Stimulated activated CD8-positive, alpha-beta memory T cell treated with anti-CD3 and anti-CD28 coated beads, Interleukin-4, amount 100 ng/mL, for 1 hour (primary cell): ENCODE measurements at places on chromosomes 2 and 18.

GRCh38 chr2:208025814-208026184 is 472 bp upstream of the PLEKHM3 start:
- DNase-seq: no peak

DNA sequence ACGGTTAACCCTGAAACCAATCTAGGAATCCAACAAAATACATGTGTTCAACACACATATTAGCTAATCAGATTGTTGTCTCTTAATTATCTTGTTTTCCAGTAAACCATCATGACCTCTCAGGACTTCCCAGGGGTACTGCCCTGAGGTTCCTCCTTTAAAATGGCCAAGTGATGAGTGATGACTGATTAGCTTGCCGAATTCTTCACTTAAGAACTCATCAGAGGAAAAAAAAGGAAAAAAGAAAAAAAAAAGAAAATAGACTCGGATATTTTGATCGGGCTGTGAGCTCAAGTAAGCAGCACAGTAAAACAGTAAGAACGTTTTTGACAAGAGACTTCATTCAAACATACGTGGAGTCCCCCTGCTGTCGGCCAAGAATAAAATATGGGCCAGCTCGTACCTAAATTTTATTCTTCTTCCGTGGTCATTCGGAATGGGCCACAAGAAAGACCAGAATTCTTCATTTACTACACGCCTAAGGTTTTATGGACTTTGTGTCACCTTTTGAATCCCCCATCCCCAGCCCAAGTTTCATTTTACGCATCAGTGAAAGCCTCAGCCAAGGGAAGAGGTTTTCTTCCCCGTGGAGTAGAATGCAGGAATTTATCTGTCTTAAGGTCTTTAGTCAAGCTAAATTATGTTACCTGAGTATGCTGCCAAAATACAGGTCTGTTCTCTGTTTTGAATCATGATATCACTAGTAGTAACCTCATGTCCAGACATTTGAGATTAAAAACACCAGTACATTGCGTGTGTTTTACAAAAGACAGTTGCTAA is 40.5 kb downstream of the COLEC12 start:
- DNase-seq: no peak

DNA sequence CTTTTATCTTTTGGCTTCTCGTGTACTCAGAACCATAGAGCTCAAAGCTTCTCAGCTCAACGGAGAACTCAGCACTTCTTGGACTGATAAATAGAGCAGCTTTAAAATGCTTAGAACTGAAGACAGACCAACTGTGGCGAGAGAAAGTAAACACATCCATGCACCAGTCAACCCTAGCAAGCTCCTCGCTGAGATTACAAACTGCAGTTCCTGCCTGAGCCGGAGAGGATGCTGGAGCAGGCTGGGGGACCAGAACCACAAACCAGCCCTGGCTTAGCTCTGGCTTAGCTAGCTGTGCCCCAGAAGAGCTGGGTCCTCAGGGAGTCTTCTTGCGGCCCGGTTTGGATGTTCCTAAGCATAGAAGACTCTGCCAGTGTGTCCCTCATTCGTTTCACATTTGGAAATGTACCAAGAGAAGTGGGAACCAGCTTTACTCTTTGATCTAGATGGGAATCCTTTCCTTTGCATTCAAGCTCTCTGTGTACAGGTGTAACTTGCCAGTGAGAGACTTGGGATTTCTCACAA is 5.6 kb downstream of the PAX8 start:
- DNase-seq: no peak

DNA sequence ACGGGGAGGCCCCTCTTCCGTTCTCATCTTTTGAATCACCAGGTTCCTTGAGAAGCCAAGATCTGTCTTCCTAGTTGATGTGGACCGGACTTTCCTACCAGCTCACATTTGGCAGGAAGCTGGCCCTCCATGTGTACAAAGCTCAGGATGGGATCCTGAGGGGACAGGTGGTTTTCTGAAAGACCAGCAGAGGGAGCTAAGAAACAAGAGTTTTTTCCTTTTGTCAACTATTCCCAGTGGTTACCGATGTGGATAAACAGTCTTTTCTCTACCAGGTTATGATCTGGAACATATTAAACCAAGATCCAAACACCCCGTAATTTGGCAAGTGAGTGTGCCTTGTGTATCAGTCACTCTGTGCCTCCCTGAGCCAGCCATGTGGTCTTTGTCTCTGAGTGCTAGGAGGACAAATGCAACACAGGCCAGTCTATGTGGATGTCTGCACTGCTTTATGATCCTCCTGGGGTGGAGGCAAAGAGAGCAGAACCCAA is 25.1 kb upstream of the ARHGAP25 start:
- no peak for DNase-seq

DNA sequence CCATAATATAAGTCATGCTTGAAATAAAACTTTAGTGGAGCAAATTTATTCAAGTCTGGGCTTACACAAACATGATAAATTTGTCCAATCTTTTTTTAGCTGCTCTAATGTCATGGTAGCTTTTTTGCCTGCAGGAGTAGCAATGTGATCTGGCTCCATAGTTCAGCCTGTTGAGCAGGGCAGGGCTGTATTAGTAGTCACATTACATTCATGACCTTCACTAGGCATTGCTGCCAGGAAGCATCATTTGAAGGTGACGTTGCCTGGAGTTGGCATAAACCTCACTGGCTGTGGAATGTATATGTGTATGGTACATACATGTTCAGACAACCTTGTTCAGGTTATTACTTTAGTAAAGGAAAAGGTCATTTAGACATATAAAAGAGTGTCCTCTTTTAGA is 76.6 kb downstream of the CCDC85A start:
- no peak for DNase-seq

DNA sequence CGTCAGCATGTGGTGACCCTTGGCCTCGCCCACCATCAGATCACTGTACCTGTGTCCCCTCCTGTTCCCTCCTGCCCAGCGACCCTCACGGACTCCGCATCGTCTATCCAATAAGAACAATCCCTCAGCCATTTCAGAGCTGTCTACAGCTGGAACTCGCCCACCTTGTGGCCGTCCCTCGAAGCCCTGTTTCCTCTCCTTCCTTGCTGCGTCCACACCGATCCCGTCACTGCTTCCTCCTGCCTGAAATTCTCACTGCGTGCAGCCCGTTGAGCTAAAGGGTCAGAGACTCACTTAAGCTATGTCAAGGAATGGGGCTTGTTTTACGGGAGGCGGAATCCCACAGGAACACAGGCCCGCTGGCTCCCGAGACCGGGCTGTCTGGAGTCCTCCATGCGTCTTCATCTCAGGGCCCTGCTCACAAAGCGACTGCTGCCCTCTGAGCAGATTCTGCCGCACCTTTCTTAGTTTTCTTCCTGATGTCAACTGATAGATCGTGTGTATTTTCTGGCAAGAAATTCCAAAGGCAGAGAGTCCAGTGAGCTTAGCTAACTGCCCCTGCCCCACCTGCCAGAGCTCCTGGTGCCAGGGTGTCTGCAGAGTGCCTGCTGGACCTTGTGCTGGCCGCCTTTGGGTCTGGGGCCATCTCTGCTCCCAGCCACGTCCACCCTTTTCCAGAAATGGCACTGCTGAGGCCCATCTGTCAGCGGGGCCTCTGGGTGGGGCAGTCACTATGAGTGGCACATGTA is 35.3 kb downstream of the KLHL29 start:
- DNase-seq: no peak

DNA sequence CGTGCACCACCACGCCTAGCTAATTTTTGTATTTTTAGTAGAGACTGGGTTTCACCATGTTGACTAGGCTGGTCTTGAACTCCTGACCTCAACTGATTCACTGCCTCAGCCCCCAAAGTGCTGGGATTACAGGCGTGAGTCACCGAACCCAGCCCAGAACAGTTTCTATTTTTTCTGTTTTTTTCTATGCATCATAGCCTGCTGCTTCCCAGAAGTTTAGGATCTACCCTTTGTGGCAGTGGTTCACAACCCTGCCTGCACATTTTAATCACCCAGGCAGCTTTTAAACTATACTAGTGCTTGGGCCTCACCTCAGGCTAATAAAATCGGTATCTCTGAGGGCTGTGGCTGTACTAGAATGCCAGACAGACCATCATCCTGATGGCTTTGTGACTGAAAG is 39.7 kb upstream of the SOCS6 start:
- no peak for DNase-seq

DNA sequence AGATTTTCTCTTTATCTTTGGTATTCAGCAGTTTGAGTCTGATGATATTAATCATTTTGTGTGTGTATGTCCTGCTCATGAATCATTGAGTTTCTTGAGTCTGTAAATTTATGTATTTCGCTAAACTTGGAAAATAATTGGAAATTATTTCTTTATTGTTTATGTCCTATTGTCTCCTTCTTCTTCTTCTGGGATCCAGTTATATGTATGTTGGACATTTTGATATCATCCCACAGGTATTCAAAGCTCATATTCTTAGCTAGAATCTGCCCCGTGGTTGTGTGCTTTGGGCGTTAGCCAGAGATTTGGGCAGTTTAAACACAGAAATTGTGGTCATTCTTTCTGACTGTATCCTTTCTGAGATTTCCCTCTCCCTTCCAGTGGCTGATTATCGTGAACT is 243.0 kb upstream of the SPRED2 start:
- no peak for DNase-seq

GRCh38 chr2:70921031-70921430 is 14.7 kb upstream of the ATP6V1B1 start:
- DNase-seq: no peak

GRCh38 chr2:128374711-128375413 is 56.2 kb upstream of the HS6ST1 start:
- no peak for DNase-seq

DNA sequence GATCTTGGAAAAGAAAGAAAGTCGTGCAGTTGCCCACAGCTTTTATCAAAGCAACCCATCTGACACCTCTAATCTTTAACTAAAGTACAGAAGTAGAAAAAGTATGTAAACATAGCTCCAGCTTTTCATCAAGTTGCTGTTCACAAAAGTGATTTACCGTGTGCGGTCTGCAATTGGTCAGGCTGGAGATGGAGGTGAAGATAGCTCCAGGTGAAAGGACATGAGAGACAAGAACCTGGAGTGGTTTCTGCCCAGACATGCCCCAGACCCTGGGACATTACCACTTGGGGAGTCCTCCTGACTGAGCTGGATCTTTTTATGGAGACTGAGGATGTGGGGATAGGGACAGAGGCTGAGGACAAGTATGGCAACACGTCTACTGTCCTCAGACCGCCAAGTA is 82.7 kb downstream of the LAMA1 start:
- no peak for DNase-seq

DNA sequence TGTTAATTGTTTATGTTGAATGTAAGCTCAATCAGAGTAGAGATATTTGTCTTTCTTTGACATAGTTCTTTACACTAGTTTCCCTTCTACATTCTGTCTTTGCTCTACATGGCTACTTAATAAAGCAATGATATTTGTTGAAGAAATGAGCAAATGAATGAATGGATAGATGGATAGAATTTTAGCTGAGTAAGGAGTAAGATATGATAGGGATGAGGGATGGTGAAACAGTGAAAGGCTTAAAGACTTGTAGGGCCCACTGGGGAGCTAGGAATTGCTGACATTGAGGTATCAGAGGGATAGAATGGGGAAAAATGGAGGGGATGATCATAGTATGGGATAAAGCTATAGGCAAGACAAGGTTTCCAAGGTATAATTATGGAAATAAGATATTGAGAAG is 361.6 kb upstream of the SPHKAP start:
- DNase-seq: no peak

DNA sequence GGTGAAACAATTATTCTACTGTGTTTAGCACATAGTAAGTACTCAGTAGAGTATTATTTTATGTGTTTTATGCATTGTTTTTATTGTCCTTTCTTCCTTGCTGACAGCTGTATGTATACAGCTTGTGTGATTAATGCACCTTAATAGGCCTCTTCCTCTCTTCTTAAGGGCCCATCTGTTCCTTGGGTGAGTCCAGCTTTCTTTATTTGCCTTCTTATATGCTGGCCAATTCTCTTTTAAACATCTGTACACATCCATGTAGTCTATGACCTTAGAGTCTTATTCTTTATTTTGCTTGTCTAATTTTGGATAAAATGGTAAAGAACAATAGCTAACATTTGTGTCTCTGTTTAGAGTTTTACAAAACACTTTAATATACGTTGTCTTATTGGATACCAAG is 333.7 kb upstream of the MEIS1 start:
- no peak for DNase-seq

DNA sequence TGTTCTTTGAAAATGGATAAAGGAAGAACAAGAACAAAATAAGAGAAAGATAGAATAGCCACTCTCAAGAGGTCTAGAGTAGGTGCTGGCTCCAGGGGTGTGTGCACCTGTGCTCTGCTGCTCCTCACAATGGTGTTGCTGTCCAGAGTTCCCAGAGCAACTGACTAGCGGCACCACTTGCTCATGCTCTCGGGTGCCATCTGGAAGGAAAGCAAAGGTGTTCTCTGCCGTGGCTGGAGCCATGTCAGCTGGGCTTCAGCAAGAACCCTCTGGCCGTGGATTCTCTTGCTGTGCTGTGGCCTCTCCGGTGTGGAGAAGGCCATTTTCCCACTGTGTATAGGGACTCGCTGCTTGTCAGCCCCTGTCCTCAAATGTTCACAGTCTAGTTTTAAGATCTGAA is 114.6 kb upstream of the TEX51 start:
- DNase-seq: no peak

GRCh38 chr2:82275599-82275998 is 1971.0 kb upstream of the LRRTM1 start:
- DNase-seq: no peak

DNA sequence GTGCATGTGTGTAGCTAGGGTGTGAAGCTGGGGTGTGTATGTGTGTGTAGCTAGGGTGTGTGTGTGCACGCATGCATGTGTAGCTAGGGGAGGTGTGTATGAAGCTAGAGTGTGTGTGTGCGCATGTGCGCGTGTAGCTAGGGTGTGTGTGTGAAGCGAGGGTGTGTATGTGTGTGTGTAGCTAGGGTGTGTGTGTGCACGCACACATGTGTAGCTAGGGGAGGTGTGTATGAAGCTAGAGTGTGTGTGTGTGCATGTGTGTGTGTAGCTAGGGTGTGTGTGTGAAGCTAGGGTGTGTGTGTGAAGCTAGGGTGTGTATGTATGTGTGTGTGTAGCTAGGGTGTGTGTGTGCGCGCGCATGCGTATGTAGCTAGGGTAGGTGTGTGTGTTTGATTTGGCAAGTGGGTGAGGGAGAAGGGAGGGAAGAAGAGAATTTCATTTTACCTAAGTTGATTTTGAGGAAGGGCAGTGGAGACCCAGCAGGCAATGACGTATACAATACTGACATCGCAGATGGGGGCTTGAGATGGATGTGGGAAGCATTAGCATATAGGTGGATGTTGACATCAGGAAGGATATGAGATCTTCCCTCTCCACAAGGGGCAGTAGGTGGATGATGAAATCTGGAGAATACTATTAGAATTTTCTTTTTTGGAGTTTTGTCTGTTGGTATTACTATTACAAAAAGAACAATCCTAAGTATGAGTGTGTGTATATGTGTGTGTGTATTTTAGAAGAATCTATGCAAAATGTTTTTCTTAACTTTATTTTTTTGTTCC is 70.7 kb downstream of the PRELID3A start:
- no peak for DNase-seq
